ENCODE measurements at places on chromosomes 1 and 21.

DNA sequence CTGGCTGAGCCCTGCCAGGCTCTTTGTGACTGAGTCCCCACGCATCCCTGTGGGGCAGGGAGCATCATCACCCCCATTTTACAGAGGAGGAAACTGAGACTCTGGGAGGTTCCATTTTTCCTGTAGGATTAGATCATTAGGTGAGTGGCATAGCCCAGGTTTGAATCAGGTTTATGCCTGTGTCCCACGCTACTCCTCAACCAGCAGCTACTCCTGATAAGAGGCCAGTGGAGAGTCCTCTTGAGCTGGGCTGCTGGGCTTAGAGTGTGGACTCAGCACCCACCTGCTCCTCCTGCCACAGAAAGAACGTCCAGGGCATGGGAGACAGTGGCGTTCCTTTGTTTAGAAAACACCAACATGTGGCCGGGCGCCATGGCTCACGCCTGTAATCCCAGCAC, 30.7 kb downstream of the TNFRSF1B start:
- H3K27ac ChIP-seq: no peak overlapping the region
- no peak overlapping the region for H3K4me3 ChIP-seq
- peaks cover 74% of the 10 kb centered on the region for H3K36me3 ChIP-seq
- no peaks in the 10 kb centered on the region for H3K27me3 ChIP-seq

GRCh38 chr1:54549181-54549924, 1.3 kb downstream of the ACOT11 start:
- H3K4me1 ChIP-seq: no peaks in the 10 kb centered on the region
- H3K27ac ChIP-seq: no peak overlapping the region
- peaks cover 2% of the 10 kb centered on the region for H3K27me3 ChIP-seq
- H3K36me3 ChIP-seq: no peaks in the 10 kb centered on the region

DNA sequence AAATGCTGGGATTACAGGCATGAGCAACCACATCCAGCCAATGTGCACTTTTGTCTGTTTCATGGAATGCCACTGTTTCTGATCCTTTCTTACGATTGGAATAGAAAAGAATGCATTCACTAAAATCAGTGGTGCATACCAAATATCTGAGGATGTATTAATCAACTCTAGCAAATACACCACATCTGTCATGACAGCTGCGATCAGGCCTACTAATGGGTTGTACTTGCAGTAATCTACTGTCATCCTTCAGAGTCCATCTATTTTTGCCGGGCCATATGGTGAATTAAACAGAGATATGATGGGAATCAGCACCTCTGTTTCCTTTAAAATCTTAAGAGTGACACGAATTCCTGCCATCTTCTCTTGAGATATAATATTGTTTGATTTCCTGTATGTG, 8.5 kb upstream of the USP1 start:
- H3K27ac ChIP-seq: no peak overlapping the region
- no peak for DNase-seq
- H3K27me3 ChIP-seq: peaks cover 2% of the 10 kb centered on the region
- no peaks in the 10 kb centered on the region for H3K36me3 ChIP-seq

DNA sequence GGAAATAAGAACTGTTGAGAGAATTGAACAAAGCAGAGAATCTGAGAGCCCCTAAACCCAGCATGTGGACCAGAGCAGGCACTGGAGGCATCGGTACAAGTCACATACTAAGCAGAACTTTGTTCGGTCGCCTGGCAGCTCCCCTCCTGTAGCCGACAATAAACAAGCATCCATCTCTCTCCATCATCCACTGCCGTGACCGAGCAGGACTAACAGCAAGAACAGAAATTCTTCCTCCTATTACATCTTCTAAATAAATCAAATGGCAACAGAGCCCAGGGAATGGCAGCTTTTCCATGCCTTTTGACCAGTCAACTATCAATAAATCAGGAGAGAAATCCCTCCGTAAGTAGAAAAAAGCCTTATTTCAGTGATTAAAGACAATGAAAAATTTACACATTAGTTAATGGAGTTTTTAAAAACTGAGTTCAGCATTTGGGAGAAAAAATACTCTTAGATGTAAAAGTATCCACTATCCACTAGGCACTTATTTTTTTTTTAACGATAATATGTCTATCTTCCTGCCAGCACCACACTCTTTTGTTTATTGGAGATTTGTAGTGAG, 36.5 kb downstream of the PTPN14 start:
- H3K36me3 ChIP-seq: no peaks in the 10 kb centered on the region
- H3K4me3 ChIP-seq: no peak overlapping the region
- peaks cover 1% of the 10 kb centered on the region for H3K4me1 ChIP-seq
- H3K27me3 ChIP-seq: peaks cover 16% of the 10 kb centered on the region

DNA sequence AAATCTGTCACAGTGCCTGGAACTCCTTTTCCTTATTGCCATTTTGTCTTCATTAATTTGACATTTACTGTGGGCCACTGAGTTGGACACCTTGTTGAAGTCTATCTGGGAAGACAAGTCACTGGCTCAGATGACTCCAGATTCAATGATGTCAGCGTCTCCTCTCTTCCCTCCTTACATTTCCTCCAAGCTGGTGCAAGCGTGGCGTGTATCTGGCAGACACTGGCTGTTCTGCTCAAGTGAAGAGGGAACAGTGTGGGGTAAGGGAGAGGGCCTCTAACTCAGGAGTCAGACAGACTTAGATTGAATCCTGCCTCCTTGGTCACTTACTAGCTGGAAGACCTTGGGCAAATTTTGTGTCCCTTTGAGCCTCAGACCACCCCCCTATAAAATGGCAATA, 8.7 kb upstream of the ZNF691 start:
- no peak for DNase-seq
- H3K4me3 ChIP-seq: no peak overlapping the region
- H3K4me1 ChIP-seq: no peaks in the 10 kb centered on the region
- H3K27me3 ChIP-seq: no peaks in the 10 kb centered on the region
- H3K27ac ChIP-seq: no peak overlapping the region

- H3K27ac ChIP-seq: no peak overlapping the region
- H3K4me3 ChIP-seq: no peak overlapping the region
- H3K36me3 ChIP-seq: peaks cover 29% of the 10 kb centered on the region
- H3K27me3 ChIP-seq: peaks cover 2% of the 10 kb centered on the region
- no peak for DNase-seq
Measured at GRCh38 chr1:181061487-181061886, 27.0 kb upstream of the IER5 start.

GRCh38 chr1:1918901-1919303, at the start of gene TMEM52:
Gene TMEM52 (minus strand): TSS chr1:1919279. CDS start chr1:1919265, 14 bp downstream.
- H3K27me3 ChIP-seq: peaks cover under 1% of the 10 kb centered on the region
- H3K4me1 ChIP-seq: peaks cover 4% of the 10 kb centered on the region
- H3K27ac ChIP-seq: no peak within 1 kb of the TSS

- H3K36me3 ChIP-seq: peaks cover 78% of the 10 kb centered on the region
- H3K27me3 ChIP-seq: no peaks in the 10 kb centered on the region
- no peak for DNase-seq
- H3K27ac ChIP-seq: peak overlapping the region; percentile 40
- peaks cover 11% of the 10 kb centered on the region for H3K4me1 ChIP-seq
Measured at GRCh38 chr1:19081218-19081893, 124.9 kb upstream of the IFFO2 start.

- H3K4me1 ChIP-seq: no peaks in the 10 kb centered on the region
- H3K4me3 ChIP-seq: no peak overlapping the region
- no peak for DNase-seq
- no peak overlapping the region for H3K27ac ChIP-seq
Measured at GRCh38 chr1:194776657-194777056, 1590.2 kb upstream of the B3GALT2 start.

- H3K36me3 ChIP-seq: no peaks in the 10 kb centered on the region
- no peak overlapping the region for H3K27ac ChIP-seq
- peak; percentile 49 for DNase-seq
- no peak overlapping the region for H3K4me3 ChIP-seq
- H3K4me1 ChIP-seq: peaks cover 15% of the 10 kb centered on the region
Measured at GRCh38 chr21:31974454-31974985, 101.7 kb downstream of the HUNK start.

- DNase-seq: no peak
- no peak overlapping the region for H3K27ac ChIP-seq
- H3K4me1 ChIP-seq: peaks cover 14% of the 10 kb centered on the region
- H3K36me3 ChIP-seq: no peaks in the 10 kb centered on the region
- H3K27me3 ChIP-seq: peaks cover 8% of the 10 kb centered on the region
Measured at GRCh38 chr1:28301368-28302174, 27.3 kb upstream of the MED18 start.

GRCh38 chr1:112524251-112524650, 15.5 kb downstream of the WNT2B start:
- H3K36me3 ChIP-seq: no peaks in the 10 kb centered on the region
- no peak overlapping the region for H3K4me3 ChIP-seq
- DNase-seq: no peak

GRCh38 chr1:165483412-165483811, 38.5 kb upstream of the RXRG start:
- H3K27ac ChIP-seq: no peak overlapping the region
- H3K4me1 ChIP-seq: peaks cover 25% of the 10 kb centered on the region
- DNase-seq: no peak
- H3K36me3 ChIP-seq: no peaks in the 10 kb centered on the region
- H3K4me3 ChIP-seq: no peak overlapping the region
- H3K27me3 ChIP-seq: peaks cover 8% of the 10 kb centered on the region

DNA sequence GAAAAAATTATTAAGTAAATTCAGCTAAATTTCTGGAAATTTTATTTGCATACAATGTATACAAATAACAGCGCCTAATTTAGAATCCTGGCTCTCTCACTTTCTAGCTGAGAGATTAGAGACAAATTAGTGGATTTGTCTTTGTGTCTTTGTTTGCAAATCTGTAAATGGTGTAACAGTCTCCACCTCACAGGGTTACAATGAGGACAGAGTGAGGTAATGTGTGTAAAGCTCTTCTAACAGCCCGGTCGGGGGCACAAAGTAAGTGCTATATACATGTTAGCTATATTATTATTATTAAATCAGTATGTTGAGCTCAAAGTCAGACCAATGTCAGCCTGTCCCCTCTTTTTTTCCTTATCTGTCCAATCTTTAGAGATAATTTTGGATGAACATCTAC, 5.0 kb upstream of the ADAMTSL4 start:
- H3K27ac ChIP-seq: no peak overlapping the region
- H3K27me3 ChIP-seq: peaks cover 24% of the 10 kb centered on the region
- DNase-seq: no peak
- H3K36me3 ChIP-seq: no peaks in the 10 kb centered on the region
- no peak overlapping the region for H3K4me3 ChIP-seq

- H3K27me3 ChIP-seq: no peaks in the 10 kb centered on the region
- no peaks in the 10 kb centered on the region for H3K36me3 ChIP-seq
- no peak for DNase-seq
- no peak overlapping the region for H3K4me3 ChIP-seq
- no peak overlapping the region for H3K27ac ChIP-seq
- no peaks in the 10 kb centered on the region for H3K4me1 ChIP-seq
Measured at GRCh38 chr1:61425040-61425439, 299.9 kb downstream of the TM2D1 start.

DNA sequence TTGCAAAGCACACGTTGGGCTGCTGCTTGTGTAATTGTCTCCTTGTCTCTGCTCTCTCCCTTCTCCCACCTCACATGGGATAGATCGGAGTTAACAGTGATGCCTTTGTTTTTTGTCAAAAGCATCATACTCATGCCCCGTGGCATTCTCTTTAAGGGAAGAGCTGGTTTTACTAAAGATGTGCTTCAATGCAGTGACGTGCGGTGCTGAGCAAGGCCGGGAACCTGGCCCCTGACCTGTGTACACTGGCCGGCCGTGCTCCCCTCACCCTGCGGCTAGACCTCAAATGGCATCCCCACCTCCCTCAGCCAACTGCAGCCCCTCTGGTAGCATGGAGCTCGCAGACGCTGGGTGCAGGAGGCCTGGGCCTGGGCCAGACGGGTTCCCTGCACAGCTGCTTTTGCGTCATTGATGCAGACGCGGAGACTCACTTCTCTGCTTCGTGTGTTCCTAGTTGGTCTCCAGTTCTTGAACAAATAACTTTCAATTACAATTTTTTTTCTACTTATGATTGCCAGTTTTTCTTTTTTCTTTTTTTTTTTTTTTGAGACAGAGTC, 19.9 kb downstream of the AGPAT3 start:
- no peak overlapping the region for H3K27ac ChIP-seq
- peaks cover 56% of the 10 kb centered on the region for H3K4me1 ChIP-seq
- H3K27me3 ChIP-seq: no peaks in the 10 kb centered on the region
- H3K36me3 ChIP-seq: peaks cover 30% of the 10 kb centered on the region

GRCh38 chr1:226406401-226406881, 1.5 kb downstream of the PARP1 start:
- no peak for DNase-seq
- H3K27me3 ChIP-seq: no peaks in the 10 kb centered on the region
- H3K27ac ChIP-seq: peak overlapping the region; percentile 89
- H3K36me3 ChIP-seq: peaks cover 27% of the 10 kb centered on the region

- H3K4me3 ChIP-seq: no peak overlapping the region
- H3K36me3 ChIP-seq: no peaks in the 10 kb centered on the region
- no peaks in the 10 kb centered on the region for H3K4me1 ChIP-seq
- no peak for DNase-seq
- no peak overlapping the region for H3K27ac ChIP-seq
Measured at GRCh38 chr1:184536246-184536985, 149.6 kb downstream of the C1orf21 start.

- H3K27ac ChIP-seq: no peak overlapping the region
- H3K4me3 ChIP-seq: no peak overlapping the region
- peaks cover 65% of the 10 kb centered on the region for H3K27me3 ChIP-seq
- no peaks in the 10 kb centered on the region for H3K36me3 ChIP-seq
- H3K4me1 ChIP-seq: peaks cover 3% of the 10 kb centered on the region
- no peak for DNase-seq
Measured at GRCh38 chr1:181490740-181491712, 7.7 kb downstream of the CACNA1E start.
